ENCODE measurements at places on chromosomes 11 and 22.

GRCh38 chr22:32836280-32837123, 35.0 kb downstream of the TIMP3 start:
- DNase-seq = no peak

DNA sequence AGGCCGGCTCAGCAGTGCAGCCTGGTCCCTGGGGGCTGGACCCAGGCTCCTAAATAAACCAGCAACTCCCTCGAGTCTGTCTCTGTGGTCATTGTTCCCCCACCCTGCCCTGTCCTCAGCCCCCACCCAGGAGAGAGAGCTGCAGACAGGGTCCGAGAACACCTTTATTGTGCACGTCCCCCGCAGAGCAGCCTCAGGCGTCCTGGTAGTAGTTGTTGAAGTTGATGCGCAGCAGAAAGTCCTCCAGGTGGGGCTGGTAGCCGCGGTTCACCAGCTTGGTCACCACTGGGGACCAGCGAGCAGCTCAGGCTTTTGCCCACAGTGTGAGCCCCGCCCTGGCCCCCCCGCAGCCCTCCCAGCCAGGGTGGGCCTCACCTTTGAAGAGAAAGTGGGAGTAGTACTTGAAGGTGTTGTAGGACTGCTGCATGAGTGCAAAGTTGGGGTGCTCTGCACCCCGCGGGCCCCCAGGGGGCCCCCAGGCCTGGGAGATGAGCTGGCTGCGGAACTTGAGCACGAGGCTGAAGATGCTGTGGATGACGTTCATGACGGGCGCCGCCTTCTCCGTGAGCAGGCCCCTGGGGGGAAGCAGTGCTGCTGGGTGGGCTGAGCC, 16.8 kb downstream of the SELENOO start:
- no peak for DNase-seq

DNA sequence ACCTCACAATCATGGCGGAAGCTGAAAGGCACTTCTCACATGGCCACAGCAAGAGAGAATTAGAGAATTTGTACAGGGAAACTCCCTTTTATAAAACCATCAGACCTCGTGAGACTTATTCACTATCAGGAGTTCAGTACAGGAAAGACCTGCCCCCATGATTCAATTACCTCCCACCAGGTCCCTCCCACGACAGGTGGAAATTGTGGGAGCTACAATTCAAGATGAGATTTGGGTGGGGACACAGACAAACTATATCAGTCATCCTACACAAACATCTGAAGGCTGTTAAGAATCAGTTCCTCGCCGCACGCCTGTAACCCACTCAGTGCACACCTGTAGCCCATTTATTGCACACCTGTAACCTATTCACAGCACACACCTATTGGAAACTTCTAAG, 39.8 kb downstream of the CHST1 start:
- no peak for DNase-seq

GRCh38 chr11:69498614-69499175, 17.2 kb downstream of the LINC01488 start:
- DNase-seq = peak; percentile 63

- DNase-seq = no peak
Measured at GRCh38 chr11:105598371-105598770, 11.5 kb upstream of the GRIA4 start.

DNA sequence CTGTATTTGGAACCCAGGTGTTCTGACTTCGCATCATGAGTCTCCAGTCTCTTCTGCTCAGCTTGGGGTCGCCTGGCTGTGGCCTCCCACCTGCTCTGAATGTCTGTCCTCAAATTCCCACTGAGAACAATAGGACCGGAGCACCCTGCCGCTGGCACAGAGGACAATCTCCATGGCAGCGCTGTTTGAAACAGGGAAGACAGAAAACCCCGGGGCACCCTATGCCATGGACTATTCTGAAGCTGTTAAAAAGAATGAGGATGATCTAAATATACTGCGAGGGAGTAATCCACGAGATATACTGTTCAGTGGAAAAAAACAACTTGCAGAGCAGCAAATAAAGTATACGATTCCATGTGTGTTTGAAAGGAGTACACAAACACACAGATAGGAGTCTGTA, 415.6 kb upstream of the NARS2 start:
- DNase-seq = no peak

DNA sequence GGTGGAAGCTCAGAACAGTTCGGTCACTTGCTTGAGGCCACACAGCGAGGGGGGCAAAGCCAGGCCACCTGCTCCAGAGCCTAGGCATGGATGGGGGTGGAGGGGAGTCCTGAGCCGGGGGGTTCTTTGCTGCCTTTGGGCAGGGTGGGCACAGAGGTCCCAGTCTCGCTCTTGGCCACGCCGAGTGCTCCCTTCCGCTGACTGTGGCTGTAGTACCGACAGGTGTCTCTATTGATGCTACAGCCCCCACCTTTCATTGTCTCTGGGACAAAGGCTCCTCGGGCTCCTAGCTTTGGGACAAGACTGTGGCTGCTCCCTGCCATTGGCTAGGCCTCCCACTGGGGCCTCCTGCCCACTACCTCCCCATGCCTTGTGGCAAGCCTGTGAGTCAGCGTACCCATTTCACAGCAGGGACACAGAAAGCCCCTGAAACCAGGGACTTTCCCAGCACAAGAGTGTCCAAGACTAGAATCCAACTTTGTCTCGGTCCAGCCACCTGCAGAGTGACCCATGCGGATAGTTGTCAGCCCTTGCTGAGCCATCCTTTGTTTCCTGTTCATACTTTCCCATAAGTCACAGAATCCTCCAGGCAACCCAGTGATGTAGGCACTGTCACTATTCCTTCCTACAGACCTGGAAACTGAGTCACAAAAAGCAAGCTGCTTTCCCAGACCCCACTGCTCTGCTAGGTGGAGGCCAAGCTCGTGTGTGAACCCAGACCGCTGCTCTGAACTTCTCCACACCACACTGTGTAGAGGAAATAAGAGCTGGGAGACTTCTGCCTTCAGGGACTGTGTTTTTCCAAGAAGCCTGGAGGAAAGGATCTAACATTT, 17.2 kb downstream of the MYEOV start:
- no peak for DNase-seq

GRCh38 chr11:33211153-33211552, 46.0 kb upstream of the HIPK3 start:
- DNase-seq = no peak

DNA sequence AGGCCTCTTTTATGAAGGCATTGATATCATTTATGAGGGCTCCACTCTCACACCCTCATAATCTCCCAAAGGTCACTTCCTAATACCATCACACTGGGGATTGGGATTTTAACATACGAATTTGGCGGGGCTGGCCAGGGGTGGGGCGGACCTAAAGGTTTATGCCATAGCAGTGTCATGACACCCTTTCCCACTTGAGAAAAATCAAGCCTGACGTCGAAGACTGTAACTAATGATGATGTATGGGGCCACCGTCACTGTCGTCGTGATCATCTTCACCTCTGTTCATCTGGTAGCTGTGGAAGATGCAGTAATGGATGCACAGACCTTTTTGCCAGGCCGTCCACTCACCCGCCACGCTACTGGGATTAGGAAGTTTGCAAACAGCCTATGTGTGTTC, 912.1 kb downstream of the TBC1D22A start:
- DNase-seq = no peak

DNA sequence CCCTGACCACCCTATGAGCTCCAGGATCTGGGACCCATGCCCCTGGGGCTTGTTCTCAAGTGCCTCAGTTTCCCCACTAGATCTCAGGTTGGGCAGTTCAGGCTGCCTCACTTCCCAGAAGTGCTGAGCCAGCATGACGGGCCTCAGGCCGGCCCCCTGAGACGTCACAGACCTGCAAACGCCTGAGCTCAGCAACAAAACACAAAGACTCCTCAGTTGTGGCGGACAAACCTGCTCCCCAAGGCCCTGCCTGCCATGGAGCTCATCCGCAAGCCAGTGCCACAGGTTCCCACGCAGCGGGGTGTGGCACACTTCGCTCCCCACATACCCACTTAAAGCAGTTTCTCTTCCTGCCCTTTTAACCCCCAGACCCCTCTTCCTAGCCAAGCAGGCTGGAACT, 45.2 kb downstream of the NECTIN1 start:
- no peak for DNase-seq

GRCh38 chr11:75450826-75451821, 18.1 kb upstream of the KLHL35 start:
- peak; percentile 75 for DNase-seq

DNA sequence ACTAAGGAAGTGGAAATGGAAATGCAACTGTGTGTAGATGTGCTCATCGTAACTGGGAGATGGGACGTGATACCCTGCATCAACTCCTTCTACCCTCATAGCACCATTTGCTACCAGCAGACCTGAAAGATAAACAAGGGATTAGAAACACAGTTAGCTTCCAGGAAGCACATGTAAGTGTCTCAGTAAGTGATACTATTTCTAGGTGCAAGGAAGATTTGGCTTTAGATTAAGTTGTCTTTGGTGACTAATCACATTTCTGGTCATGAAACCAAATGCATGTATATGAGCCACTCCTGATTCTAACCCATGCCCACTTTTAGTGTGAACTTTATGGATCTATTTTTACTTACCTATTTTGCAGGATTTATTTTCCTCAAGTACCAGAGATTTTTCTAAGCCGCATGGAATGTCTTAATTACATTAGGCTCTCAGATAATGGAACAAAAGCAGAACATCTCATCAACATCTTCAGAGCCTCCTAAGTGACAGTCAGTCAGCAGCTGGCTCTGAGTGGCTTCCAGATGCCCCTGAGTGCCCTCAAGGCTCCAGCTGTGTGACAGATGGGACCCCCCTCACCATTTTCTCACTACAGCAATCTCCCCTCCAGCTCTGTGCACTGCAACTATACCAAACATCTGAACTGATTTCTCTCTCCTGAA, 21.2 kb downstream of the SLC5A12 start:
- peak; percentile 25 for DNase-seq

DNA sequence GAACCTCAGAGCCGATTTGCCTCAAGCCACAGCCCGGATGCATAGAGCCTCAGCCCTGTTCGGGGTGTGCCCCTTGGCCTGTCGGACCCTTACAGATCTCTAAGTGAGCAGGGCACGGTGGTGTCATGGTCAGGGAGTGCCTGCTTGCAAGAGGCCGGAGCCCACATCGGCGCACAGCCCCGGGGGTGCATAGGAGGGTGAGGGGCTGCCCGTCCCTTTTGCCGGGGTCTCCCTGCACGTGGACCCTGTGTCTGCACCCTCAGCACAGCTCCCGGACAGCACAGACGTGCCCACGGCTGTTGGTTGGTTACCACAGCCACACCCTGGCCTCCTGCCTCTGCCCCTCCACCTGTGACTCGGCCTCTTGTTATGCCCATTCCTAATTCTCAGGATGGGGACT, 6.5 kb downstream of the RAB36 start:
- DNase-seq = peak; percentile 58

GRCh38 chr11:120746836-120747609, 235.5 kb downstream of the GRIK4 start:
- DNase-seq = no peak

DNA sequence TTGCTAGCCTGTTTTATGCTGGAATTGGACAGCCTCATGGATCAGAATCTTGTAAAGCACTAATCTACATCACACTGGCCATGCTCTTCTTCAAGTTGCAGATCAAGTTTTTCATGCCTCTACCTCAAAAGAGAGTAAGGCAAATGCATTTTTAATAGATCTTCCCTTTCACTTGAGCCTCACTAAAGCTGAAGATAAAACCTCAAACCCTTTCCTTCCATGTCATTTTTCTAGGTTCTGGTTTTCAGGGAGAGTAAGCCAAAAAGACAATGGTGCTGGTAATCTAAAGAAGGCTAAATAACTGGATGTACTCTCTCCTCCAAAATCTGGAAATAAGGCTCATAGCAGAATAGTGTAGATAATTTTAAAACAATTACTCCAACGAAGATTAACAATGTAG, 28.3 kb downstream of the POU2AF1 start:
- no peak for DNase-seq

- no peak for DNase-seq
Measured at GRCh38 chr11:103623933-103624332, 412.5 kb upstream of the DDI1 start.

- peak; percentile 90 for DNase-seq
Measured at GRCh38 chr11:67367761-67368227, 5.6 kb downstream of the CLCF1 start.

DNA sequence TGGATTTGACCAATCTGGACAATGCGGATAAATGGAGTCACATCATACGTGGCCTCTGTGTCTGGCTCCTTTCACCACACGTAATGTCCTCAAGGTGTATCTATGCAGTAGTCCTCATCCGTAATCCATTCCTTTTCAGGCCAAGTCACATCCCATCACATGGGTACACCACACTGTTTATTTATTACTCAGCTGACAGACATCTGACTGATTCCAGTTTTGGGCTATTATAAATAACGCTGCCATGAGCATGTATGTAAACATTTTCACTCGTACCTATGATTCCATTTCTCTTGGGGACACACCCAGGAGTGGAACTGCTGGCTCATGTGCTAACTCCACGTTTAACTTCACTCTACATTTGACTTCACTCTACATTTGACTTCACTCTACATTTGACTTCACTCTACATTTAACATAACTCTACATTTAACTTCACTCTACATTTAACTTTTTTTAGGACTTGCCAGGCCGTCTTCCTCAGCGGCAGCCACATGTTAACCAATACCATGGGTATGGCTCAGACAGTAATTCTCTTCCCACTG, 52.1 kb downstream of the SHANK2 start:
- peak; percentile 39 for DNase-seq

DNA sequence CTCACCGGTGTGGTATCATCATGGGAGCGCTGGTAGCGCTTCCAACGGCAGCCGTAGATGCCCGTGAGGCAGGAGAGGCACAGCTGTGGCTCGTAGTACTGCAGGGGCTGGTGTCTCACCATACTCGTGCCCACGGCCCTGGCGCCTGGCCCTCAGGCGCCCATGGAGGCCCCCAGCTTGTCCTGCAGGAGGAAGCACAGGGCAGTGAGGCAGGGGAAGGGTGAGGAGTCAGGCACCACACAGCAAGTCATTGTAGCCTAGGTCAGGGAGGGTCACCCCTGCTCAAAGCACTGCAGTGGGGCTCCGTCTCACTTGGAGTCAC, 44.6 kb upstream of the KLHL35 start:
- DNase-seq = peak; percentile 41

GRCh38 chr11:13000116-13000515, 9.0 kb upstream of the RASSF10 start:
- no peak for DNase-seq

DNA sequence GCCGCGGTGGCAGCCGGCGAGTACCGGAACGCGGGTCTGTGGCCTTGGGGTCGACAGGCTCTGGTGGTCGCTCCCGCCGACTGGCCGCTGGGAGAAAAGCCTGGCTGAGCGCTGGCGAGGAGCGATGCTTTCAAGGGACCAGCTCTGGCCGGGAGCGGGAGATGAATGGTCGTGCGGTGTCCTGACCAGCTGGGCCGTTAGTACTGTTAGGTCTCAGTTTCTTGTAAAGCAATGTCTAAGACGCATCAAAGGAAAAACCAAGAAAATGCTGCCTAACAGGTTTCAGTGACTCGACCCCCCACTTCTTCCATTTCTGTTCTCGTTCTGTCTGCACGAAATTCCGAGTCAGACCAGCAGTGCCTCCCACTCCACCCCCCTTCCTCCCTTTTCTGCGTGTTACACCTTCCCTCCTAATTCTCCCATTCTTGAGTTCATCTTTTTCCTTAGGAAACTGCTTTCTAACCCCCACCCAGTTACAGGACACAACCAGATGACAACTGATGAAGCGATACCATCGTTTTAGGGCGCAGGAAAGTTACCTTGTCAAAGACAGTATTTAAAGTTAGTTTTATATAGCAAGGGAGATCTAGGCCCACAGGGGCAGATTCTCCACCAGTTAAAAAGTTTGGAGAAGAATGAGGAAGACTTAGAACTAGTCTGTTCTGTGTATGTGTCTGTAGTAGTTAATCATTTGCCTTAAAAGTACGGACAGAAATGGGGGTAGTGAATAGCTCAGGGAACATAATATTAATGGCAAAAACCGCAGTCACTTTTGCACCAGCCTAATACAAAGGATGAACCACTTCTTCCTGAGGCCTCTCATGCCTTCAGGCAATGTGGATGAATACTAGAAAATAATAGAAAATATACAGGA, 1.0 kb downstream of the CUL5 start:
- DNase-seq = peak; percentile 56
